ENCODE measurements at places on chromosomes 2 and 18.

GRCh38 chr2:201093573-201093972 is 21.8 kb downstream of the NDUFB3 start:
- no peak for DNase-seq

GRCh38 chr2:104049981-104050380 is 803.9 kb upstream of the POU3F3 start:
- DNase-seq: no peak

DNA sequence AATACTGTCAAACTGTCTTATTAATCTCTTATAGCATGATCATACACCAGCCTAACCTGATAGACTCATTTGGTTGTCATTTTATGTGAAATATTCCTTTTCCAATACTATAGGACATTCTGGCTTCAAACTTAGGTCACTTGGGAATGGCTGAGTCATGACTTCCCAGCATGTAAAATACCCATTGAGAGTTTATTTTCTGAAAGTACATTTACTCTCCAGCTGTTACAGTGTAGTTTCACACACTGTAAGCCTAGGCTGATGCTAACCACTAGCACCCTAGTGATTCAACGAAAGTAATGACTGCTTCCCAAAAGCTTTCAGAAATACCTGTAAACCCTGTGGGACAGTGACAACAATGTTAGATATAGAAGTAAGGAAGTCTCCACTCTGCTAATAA is 93.8 kb downstream of the FIGN start:
- no peak for DNase-seq

DNA sequence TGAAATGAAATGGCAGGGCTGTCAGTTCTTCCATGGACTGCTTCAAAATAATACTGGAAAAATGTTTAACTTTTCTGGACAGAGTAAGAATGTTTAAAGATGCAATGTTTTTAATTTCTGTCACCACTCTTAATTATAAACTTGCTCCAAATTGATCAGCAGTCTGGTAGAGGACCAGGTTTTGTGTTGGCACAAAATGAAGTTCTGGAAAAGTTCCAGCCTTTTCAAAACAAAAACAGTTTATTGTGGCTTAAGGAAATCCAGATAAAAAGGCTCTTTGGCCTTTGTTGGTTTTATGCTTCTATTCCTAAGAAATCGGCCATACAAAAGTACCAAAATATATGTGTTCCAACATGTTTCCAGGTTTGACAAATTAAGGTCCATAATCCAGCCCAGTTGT is 48.8 kb downstream of the PTRHD1 start:
- DNase-seq: no peak

DNA sequence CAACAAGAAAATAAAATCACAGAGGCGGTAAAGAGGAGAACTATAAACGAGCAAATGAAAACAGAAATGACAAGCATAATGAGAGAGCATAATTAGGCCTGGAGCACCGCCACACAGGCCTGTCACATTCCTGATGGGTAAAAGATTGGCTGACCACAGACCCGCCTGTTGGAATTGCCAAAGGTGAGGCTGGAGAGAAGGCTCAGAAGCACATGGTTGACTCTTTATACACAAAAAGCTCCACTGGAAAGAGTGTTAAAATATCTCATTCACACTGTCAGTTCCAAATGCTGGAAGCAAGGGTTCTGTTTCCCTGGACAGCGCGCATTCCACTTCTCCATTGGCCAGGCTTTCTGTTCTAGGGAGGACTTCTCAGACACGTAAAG is 5.9 kb upstream of the LGALSL start:
- no peak for DNase-seq

DNA sequence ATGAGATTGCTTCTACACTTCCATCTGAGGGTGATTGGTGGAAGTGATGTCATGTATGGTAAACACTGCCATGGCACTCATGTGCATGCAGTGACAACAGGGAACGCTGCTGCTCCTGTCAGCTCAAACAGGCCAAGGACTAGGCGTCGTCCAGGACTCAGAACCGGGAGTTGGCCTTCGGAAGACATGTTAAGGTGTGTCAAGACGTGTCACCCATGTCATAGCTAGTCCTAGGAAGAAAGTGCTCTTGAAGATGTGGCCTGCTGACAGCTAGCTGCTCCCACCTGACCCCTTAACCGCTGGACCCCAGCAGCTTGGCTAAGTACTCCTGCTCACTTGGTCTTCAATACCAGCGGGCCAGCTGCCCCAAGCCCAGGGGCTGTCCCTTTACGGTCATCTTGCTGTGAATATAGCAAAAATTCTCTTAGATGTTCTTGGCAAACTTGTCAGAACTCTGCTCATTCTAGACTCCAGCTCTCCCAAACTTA is 6.3 kb upstream of the NOSTRIN start:
- DNase-seq: no peak

GRCh38 chr2:112141626-112142007 is 3.4 kb downstream of the FBLN7 start:
- DNase-seq: no peak

GRCh38 chr18:68489013-68489792 is 225.7 kb downstream of the TMX3 start:
- no peak for DNase-seq

DNA sequence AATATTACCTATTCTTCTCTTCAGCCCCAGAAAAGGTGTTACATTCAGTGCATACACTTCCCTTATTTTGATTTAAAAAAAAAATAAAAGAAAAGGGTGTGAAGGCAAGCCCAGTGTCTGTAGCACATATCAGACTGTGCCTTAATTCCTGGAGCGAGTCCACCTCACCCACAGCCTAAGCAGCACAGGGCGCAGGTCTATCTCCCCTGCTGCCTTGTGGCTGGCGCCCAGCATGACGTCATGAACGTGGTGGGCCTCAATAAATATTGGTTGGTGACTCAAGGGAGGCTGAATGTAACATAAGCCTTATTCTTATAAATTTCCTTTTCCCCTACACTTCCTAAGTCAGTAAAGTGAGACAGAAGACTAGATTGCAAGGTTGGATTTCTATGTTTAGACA is 26.4 kb downstream of the ST3GAL5 start:
- no peak for DNase-seq

DNA sequence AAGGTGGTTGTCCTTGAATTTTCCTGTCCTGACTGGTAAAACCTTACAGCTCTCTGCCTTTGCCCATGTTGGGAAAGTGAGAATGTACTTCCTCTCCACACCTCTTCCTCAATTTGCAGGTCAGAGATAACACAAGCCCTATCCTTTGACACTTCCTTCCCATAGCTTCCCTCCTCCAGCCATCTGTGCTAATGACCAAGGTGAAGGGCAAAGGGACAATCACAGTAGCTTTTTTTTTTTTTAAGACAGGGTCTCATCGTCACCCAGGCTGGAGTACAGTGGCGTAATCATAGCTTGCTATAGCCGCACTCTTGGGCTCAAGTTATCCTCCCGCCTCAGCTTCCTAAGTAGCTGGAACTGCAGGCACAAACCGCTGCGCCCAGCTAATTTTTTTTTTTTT is 24.3 kb upstream of the STPG4 start:
- DNase-seq: no peak
